ENCODE measurements at places on chromosomes 2 and 18. TPM values are rescaled to one million over a fixed set of nuclear protein-coding genes. Genes with fewer than 3 reads are reported as not detected.

DNA sequence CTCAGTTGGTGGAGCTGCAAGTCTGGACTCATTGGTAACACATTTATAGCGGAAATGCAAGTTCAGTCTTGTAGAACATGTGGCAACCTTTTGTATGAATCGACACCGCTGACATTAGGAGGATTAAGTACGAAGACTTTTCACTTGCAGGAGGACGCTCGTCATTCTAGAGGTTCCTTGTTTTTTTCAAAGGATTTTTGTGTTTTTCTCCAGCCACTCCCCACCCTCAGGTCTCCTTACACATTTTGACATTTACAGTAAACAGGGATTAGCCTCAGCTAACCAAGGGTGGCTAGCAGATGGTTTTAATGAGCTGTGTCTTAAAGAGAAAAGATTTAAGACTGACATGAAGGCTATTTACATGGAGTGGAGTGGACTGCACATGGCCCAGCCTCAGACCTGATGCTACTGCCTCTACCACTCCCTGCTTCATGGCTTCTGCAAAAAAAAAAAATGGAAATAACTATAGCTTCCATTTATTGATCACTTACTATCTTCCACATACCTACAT is 173.8 kb downstream of the TRIB2 start:
- H3K4me3 ChIP-seq = no peak overlapping the region
- no peaks in the 10 kb centered on the region for H3K4me1 ChIP-seq
- no peak for DNase-seq
- H3K36me3 ChIP-seq = no peaks in the 10 kb centered on the region
- no peaks in the 10 kb centered on the region for H3K27me3 ChIP-seq

GRCh38 chr18:7871560-7872456 is 304.7 kb downstream of the PTPRM start:
- DNase-seq = no peak
- H3K36me3 ChIP-seq = no peaks in the 10 kb centered on the region
- H3K4me1 ChIP-seq = no peaks in the 10 kb centered on the region
- H3K27ac ChIP-seq = no peak overlapping the region
- no peak overlapping the region for H3K4me3 ChIP-seq

DNA sequence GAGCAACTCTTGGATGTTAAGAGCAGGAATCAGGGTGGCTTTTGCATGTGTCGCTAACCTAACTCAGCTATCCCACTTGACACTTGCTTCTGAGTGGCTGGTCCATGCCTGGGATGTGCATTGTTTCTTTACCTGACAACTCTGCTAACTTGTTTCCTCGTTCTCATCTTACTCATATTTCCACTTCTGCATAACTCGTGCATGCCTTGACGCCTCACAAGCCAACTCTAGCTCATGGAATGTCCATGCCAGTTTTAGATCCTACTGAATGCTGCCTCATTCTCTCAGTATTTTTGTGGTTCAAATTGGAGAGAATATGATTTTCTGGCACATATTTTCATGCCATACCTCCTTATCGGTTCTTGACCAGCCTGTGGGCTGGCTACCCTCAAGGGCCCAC is 52.5 kb downstream of the CDCA7 start:
- no peaks in the 10 kb centered on the region for H3K36me3 ChIP-seq
- H3K4me3 ChIP-seq = no peak overlapping the region
- DNase-seq = no peak

DNA sequence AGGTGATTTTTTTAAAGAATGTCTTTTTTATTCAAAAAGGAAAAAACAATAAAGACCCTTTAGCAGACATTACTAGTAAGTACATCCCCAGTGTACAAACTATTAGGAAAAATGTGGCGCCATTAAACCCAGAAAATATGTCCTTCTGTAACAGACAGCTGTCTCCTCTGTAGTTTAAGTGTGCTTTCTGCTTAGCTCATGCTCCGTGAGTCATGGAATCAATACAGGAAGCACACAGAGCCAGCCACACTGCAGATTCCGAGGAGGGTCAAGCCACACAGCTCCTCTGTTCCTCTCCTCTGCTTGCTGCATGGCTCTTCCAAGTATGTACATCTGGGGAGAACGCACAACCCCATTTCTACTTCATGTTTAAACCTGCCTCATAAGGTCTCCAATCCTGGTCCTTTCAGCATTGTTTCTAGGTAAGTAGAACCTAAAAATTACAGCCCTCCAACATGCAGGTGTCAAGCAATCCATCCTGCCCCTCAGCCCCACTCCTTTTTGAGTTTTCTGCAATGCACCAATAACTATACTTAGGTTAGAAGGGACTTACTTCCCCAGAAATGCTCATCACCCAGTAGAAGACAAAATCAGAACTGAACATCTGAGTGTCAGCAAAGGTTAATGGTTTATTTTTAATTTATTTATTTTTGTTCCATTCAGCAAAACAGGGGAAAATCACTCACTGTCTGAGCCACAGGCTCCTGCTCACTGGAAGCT is 37.5 kb downstream of the ACVR1 start:
- H3K4me1 ChIP-seq = no peaks in the 10 kb centered on the region
- peak; percentile 39 for DNase-seq
- H3K36me3 ChIP-seq = no peaks in the 10 kb centered on the region
- no peak overlapping the region for H3K4me3 ChIP-seq
- peak overlapping the region; percentile 70 for H3K27ac ChIP-seq

DNA sequence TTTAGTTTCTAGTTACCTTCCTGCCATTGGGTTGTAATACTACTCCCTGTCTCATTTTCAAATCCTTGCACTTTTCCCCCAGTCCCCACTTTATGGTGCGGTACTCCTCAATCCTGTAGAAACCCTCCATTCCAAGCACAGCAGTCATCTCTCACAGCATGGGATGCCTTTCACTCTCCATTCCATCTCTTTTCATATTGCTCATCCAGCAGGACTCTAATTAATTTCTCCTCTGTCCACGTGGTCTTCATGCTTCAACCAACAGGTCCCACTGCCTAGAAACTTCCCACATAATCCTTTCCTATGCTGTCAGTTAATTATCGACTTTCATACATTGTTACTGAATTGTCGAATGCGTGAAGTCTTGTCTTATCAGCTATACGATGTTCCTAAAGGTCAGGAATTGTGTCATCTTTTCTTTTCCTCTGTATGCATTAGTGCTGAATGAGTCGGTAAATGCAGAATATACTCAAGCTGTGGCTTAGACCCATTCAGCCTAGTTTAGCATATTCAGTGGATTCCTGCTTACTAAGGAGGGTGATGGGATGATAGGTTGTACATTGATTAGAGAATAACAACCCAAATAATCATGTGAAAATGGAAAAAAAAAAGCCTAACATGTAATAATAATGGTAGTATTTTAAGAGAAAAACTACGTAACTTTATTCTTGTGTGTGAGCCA is 89.7 kb downstream of the CRIM1 start:
- H3K4me1 ChIP-seq = no peaks in the 10 kb centered on the region
- H3K27ac ChIP-seq = no peak overlapping the region
- no peak for DNase-seq
- no peaks in the 10 kb centered on the region for H3K36me3 ChIP-seq
- H3K4me3 ChIP-seq = no peak overlapping the region

DNA sequence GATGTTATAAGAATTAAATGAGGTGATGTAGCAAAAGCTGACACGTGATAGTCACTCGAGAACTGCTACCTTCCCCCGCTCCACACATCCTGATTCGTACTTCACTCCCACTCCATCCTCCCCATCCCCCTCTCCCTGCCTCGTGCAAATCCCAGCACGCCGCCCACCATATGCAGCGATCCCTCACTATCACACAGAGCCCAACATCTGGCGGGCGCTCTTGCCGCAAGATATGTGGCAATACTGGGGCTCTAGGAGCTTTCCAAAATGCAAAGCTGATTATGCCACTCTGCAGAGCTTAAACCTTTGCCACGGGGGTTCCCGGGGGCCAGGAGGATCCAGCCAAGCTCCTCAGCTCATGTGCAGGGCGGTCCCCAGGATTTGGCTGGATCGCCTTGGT is 37.4 kb downstream of the DNMT3A start:
- no peaks in the 10 kb centered on the region for H3K4me1 ChIP-seq
- no peak overlapping the region for H3K27ac ChIP-seq
- no peak overlapping the region for H3K4me3 ChIP-seq

The CYP1B1 gene
- total RNA-seq = 19.4 TPM

- H3K27me3 ChIP-seq = no peaks in the 10 kb centered on the region
- no peak overlapping the region for H3K4me3 ChIP-seq
- DNase-seq = no peak
Observed at GRCh38 chr2:15311201-15311907, 249.8 kb downstream of the NBAS start.

The FOXD4L1 gene
- not detected for total RNA-seq

The KLHL41 gene
- 2.3 TPM for total RNA-seq

The RBM43 gene
- total RNA-seq = 6.2 TPM

GRCh38 chr18:36250827-36251226 is 46.7 kb upstream of the FHOD3 start:
- no peak for DNase-seq
- H3K4me3 ChIP-seq = no peak overlapping the region
- H3K4me1 ChIP-seq = no peaks in the 10 kb centered on the region
- no peak overlapping the region for H3K27ac ChIP-seq

DNA sequence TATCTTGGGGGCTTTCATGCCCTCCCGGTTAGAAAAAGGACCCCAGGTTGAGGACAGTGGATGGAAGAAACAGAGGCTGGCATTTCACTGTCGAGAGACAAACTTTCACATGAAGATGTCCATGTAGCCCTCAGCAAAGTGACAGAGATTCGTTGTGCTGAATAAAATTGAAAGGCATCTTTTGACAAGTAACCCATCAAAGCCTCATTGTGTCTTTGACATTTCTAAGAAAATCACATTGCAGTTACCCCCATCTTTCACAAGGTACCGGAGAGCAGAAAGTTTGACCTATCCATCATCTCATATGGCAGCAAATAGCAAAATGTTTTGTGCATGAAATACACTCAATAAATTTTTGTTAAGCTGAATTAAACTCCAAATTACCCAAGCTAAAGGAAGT is 2.0 kb upstream of the MBP start:
- H3K27ac ChIP-seq = no peak overlapping the region
- H3K4me1 ChIP-seq = peaks cover 5% of the 10 kb centered on the region
- no peaks in the 10 kb centered on the region for H3K36me3 ChIP-seq
- H3K4me3 ChIP-seq = no peak overlapping the region
- DNase-seq = no peak
- no peaks in the 10 kb centered on the region for H3K27me3 ChIP-seq

- H3K4me3 ChIP-seq = no peak overlapping the region
- H3K27me3 ChIP-seq = no peaks in the 10 kb centered on the region
- DNase-seq = no peak
- H3K27ac ChIP-seq = no peak overlapping the region
- no peaks in the 10 kb centered on the region for H3K36me3 ChIP-seq
Observed at GRCh38 chr2:197196541-197197180, 113.9 kb downstream of the ANKRD44 start.

The SF3B1 gene
- 197 TPM for total RNA-seq

DNA sequence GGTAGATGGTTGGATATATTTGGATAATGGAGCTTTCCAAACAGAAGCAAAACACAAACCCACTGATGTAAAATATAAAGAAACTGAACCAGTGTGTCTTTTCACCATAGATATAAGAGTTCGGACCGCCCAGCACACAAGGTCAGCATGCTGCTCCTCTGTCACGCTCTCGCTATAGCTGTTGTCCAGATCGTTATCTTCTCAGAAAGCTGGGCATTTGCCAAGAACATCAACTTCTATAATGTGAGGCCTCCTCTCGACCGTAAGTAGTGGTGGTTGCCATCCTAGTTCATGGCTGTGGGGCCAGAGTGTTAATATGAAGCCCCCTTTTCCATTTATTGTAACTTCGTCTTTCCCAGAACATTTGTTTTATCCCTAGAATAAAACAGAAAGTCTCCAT is 125.2 kb upstream of the LYPD6 start:
- DNase-seq = no peak
- H3K4me3 ChIP-seq = no peak overlapping the region
- no peak overlapping the region for H3K27ac ChIP-seq
- no peaks in the 10 kb centered on the region for H3K36me3 ChIP-seq

DNA sequence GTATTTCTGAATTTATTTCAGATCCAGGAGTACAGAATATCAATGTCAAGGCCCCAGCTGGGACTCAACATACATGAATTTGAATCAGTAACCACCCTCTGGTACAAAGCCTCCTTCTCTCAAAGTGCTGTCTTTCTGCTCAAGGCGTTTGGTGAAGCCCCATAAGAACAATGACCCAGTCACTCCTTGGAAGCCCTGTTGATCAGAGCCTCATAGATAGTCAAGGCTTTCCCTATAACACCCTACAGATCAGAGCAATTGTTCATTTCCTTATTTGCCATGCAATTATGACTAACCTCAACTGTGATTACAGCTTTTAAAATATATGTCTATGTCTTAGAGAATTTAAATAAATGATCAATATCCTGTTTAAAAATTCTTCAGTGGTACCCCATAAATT is 159.1 kb upstream of the CREB1 start:
- no peaks in the 10 kb centered on the region for H3K27me3 ChIP-seq
- no peaks in the 10 kb centered on the region for H3K4me1 ChIP-seq
- no peak overlapping the region for H3K27ac ChIP-seq
- no peak for DNase-seq

DNA sequence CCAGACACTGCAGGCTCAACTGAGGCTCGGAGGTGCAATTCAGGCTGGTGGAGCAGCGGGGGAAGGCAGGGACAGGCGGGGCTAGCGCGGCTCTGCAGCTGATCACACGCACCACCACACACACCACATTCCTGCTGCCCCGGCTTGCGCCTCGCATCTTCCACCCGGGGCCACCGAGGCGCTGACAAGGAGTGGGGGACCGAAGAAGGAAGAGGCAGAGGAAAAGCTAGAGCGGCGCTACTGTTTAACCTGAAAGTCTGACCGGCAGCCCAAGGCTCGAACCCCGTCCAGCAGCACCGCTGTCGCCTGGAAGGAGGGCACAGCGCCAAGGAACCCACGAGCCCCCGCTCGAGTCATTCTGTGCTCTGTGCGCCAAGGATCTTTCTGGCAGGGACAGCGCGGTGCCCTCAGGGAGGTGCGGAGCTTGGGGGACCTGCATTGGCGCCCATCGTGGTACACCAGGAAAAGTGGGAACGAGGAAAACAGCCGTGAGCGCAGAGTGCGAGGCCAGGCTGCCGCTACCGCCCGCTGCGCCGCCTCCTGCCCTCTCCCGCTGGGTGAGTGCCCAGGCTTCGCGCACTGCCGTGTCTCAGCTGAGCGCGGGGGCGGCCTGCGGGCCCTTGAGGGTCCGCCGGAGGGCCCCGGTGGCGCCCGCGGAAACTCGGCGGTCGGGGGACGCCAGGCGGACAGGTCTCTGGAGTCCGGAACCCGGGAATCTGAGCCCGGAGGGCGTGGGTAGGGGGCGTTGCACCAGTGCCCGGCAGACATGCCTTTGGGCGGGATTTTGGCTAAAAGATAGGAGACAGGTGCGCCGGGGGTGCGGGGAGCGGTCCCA is 860 bp upstream of the KCNJ3 start:
- H3K27me3 ChIP-seq = peaks cover 4% of the 10 kb centered on the region
- no peaks in the 10 kb centered on the region for H3K4me1 ChIP-seq
- H3K36me3 ChIP-seq = no peaks in the 10 kb centered on the region
- H3K4me3 ChIP-seq = peak overlapping the region; percentile 25
- no peak for DNase-seq

DNA sequence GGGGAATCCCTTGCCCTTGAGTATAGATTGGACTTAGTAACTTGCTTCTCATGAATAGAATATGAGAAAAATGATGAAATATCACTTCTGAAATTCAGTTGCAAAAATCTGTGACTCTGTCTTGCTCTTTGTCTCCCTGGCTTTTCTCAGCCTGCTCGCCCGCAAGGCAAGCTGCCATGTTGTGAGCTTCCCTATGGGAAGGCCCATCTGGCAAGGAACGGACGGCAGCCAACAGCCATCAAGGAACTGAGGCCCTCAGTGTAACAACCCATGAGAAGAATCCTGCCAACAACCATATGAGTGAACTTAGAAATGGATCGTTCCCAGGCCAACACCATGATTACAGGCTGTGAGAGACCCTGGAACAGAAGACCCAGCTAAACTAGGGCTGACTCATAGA is 58.4 kb upstream of the PGAP1 start:
- H3K27ac ChIP-seq = no peak overlapping the region
- no peak for DNase-seq
- no peaks in the 10 kb centered on the region for H3K27me3 ChIP-seq
- H3K4me1 ChIP-seq = no peaks in the 10 kb centered on the region

Measured in prostate gland (tissue), 2 donors.